H9 (cell line): ENCODE measurements at places on chromosomes 6 and 20. TPM values are rescaled to one million over a fixed set of nuclear protein-coding genes. Genes with fewer than 3 reads are reported as not detected.

The C6orf15 gene
- not detected in 2 replicates for total RNA-seq

The C6orf141 gene
- total RNA-seq = 35.9 and 40.1 TPM in 2 replicates

The OTOR gene
- total RNA-seq = not detected in 2 replicates

The TLDC2 gene
- 0.11 TPM in 1 of 2 replicates, not detected in the other for total RNA-seq

The RRBP1 gene
- total RNA-seq = 89.8 and 97.8 TPM in 2 replicates

The CLPSL1 gene
- not detected in 2 replicates for total RNA-seq

The CRYBG1 gene
- 5.6 and 5.7 TPM in 2 replicates for total RNA-seq

The KIAA1755 gene
- 0.17 and 0.18 TPM in 2 replicates for total RNA-seq

The MUC22 gene
- total RNA-seq = not detected in 2 replicates

The OR11A1 gene
- total RNA-seq = not detected in 2 replicates

The UST gene
- total RNA-seq = 13.2 and 14.4 TPM in 2 replicates

The MTFR2 gene
- 10.0 and 11.8 TPM in 2 replicates for total RNA-seq

The BANF2 gene
- total RNA-seq = not detected in 2 replicates

The KIF25 gene
- 0.22 and 0.59 TPM in 2 replicates for total RNA-seq

GRCh38 chr6:54037277-54037779, 73.9 kb upstream of the MLIP start:
- no peak for DNase-seq

DNA sequence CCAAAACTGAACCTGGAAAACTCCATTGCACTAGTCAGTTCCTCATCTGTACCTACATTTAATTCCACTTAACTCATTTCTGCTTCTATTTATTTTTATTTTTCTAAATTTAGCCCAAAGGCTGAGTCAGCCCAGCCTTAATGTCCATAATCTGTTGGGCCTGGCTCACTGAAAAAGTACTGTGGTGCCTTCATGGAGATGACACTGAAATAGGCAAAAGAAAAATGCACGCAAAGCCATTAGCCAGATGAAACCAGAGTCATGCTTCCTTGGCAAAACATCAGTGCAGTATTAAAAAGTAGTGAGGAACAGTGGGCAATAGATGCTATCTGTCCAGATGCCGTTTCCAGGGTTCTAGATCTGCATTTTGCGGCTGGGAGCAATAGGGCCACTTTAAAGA, 14.7 kb upstream of the PLCB4 start:
- no peak for DNase-seq

DNA sequence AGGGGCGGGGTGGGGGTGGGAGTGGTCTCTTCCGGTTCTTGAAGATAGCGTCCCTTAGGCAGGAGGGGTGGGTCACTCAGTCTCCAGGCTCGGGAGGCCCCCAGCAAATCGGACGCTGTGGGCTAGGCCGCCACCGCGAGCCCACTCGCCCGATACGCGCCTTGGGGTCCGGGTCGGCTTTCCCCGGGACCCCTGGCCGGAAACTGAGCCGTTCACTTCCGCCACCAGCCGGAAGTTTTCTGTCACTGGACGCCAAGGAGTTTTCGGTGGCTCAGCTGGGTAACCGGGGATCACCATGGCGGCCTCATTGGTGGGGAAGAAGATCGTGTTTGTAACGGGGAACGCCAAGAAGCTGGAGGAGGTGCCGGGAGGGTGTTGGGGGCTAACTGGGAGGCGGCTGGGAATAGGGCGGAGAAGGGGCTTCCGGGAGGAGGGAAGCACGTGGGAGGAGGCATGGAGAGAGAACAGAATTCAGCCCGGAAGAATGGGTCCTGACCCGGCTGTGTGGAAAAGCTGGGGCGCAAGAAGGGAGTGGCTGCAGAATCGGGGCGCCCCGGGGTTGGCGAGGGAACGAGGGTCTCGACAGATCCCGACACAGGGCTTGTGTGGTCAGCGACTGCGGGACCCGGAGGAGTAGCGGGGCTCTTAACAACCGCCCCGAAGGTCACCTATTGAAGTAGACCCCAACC, at the start of gene ITPA:
Gene ITPA (plus strand): TSS at position 242 of the 689 bp plus-strand sequence. CDS start 54 bp downstream, at position 296.
- peak; percentile 67 for DNase-seq

GRCh38 chr20:37394543-37395409, 48.8 kb downstream of the SRC start:
- no peak for DNase-seq

GRCh38 chr6:13513626-13514502, 26.5 kb upstream of the GFOD1 start:
- DNase-seq = no peak

- DNase-seq = no peak
Measured at GRCh38 chr6:127243501-127243900, 23.2 kb upstream of the RNF146 start.

GRCh38 chr6:39791311-39791710, 865 bp upstream of the DAAM2 start:
- no peak for DNase-seq

- DNase-seq = no peak
Measured at GRCh38 chr6:162450358-162450757, 277.2 kb downstream of the PRKN start.

DNA sequence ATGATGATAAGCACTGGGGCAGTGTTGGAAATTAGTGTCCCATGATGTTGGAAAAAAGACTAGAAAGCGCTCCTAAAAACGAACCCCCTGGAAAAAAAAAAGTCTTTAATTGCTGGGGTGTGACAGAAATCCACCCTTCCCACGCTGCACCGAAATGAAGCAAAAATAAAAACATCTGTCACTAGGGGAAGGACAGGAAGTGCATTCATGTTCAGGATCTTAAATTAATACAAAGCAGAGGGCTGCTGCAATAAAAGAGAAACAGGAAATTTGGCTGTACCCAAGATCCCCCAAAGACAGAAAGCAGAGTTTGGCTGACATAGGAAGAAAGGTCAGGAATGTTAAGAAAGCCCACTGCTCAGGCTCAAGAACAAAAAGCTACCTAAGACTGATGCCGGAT, 333.9 kb downstream of the TBC1D32 start:
- no peak for DNase-seq

DNA sequence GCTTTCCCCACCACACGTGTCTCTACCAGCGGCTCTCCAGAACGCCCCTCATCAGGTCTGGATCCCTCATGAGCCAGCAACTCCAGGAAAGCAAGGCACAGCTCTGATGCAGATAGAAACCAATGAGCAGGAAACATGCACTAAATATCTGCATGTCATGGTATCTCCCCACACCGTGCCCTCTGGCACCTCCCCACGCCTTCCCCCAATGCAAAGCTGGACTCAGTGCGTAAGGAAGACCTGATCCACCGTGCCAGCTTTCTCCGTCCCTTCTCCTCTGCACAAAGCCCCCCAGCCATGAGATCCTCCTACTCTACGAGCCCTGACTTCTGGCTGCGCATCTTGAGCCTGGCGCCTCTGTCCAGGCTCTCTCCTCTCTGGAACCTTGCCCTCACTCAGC, 9.4 kb downstream of the PDE10A start:
- no peak for DNase-seq

DNA sequence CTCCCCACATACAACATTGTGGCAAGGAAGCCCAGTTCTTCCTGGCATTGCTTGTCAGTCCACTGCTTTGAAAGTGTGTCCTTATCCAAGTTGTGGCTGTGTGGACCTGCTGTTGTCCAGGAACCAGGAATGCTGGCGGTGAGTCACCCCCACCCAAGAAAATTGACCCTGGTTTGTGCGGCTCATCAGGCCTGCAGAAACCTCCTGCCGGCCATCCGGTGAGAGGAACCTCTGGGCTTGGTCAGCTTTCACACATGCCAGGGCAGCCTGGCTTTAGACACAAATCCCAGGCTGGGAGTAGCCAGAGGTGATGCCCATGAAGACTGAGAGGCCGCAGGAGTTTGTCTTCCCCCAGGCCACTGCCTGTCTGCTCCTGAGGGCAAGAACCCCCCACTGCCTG, 223.6 kb downstream of the TTLL2 start:
- no peak for DNase-seq

GRCh38 chr6:43943781-43944250, 173.8 kb downstream of the VEGFA start:
- peak; percentile 28 for DNase-seq

GRCh38 chr20:18019068-18019467, 38.6 kb downstream of the OVOL2 start:
- DNase-seq = peak; percentile 67
